Panc1 (cell line): ENCODE measurements at places on chromosomes 13 and 19. TPM values are rescaled to one million over a fixed set of nuclear protein-coding genes. Genes with fewer than 3 reads are reported as not detected.

Gene TMPRSS9
- 0.23 TPM for total RNA-seq

Gene MBD3L2
- not detected for total RNA-seq

DNA sequence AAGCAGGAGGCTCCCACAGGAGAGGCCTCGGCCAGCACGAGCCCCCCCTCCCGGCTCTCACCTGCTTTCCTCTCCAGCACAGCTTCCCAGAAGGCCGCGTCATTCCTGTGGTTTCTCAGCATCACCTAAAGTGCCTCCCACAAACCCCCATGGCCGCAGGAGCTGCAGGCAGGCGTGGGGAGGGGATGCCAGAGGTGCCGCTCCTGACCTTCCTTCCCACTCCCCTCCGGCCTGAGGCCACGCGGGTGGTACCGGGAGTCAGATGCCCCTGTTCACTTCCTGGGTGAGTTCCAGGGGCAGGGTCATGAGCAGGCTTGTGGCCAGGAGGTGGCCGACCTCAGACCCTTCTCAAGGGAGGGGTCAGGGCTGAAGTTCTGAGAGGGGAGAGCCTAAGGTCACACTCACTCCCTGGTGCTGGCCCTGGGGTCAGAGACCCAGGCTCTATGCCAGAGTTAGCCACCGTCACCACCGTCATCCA lies 14.4 kb upstream of the NPAS1 start:
- DNase-seq, result no peak

- no peak for DNase-seq
Observed at GRCh38 chr19:4807188-4807587, 15.7 kb downstream of the FEM1A start.

DNA sequence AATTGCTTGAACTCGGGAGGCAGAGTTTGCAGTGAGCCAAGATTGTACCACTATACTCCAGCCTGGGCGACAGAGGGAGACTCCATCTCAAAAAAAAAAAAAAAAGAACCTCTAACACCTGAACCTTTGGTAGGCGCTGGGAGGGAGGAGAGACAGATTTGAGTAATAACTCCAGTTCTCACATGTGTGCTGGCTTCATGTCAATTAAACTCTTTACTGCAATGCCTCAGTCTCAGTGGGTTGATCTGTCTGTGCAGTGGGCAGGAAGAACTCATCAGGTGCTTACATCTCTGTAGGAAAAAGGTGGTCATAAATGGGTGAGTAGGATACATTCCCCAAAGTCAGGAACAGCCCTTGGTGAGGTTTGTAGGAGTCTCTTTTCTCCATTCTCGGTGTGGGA lies 85.1 kb upstream of the ABCC4 start:
- DNase-seq, result no peak
